ENCODE measurements at places on chromosomes 7 and 10.

GRCh38 chr10:34687434-34688210 is 127.5 kb downstream of the PARD3 start:
- no peak for DNase-seq

GRCh38 chr7:154832557-154833138 is 170.3 kb downstream of the PAXIP1 start:
- no peak for DNase-seq

DNA sequence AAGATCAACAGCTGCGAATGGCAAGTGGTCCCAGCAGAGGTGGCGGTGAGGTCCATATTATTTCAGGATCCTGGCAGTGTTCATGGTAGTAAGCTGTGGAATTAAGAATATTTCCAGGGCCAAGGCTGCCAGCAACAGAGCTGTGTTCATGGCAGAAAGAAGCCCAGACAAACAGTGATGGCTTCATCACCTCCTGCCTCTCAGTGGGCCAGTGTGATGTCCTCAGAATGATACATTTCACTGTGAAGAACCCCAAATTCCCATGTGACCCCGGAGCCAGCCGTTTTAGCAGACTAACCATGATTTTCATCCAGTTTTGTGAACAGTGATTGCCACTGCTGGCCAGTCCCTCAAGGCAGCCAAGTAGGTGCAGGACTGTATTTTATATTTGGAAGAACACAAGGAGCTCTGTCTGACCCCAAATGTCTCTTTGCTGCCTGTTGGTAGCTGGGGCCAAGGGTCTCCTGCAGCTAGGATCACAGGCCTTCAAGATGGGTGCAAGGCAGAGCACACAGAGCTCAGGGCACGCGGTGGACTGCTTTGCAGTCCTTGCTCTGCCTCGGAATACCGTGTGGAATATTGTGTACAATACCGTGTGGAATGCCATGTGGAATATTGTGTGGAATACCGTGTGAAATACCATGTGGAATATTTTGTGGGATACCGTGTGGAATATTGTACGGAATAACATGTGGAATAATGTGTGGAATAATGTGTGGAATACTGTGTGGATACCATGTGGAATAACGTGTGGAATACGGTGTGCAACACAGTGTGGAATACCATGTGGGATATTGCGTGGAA is 132.3 kb upstream of the CHST15 start:
- no peak for DNase-seq

- no peak for DNase-seq
These were observed 41.8 kb downstream of the PNLIPRP3 start for GRCh38 chr10:116469437-116469836.

- no peak for DNase-seq
These were observed 40.6 kb upstream of the AOAH start for GRCh38 chr7:36764929-36765328.

DNA sequence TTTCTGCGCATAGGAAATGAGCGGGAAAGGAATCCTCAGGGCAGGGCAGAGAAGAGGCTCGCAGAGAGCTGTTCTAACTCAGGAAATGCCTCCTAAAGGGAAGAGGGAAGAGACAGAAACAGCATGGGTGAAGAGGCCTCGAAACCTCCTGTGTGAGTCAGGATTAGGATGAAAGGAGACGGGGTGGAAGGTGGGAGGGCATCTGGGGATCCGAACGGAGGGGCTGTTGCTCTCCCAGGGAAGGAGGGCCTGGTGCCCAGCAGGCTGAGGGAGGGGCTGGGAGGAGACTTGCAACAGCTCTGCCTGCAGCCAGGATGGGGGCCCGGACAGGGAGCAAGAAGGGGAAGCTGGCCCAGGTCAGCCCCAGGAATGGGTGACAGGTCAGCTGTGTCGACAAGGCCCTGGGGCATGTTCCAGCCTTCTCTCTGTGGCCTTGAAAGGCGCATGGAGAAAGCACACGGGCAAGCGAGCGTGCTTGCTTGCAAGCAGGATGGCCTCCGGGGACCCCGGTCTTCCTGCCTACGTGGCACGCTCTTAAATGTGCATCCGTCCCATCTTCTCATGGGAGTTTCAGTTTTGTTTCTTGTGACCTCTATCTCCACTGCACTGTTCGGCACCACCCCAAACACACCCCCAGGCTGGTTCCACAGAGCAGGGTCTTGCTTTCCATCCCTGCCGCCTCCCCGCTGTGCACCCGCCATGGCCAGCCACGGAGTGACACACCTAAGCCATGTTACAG is 63.5 kb downstream of the HIPK2 start:
- DNase-seq, result no peak

- DNase-seq, result no peak
These were observed 38.9 kb downstream of the BMPR1A start for GRCh38 chr10:86795353-86795752.

DNA sequence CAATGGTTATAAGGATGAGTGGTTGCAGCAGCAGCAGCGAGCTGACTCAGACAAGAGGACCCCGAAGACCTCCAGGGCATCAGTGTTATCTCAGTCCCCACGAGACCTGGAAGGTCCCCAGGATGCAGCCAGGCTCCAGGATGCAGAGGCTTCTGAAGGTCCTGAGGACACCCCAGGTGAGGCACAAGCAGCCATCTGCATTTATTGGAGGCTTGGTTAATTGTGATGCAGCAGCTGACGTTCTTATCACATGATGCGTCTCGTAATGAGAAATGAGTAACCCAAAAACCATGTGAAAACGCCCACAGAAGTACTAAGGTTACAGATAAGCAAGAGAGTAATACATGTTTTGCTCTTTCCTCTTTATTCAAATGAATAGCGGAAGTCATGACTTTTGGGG is 17.4 kb downstream of the C7orf57 start:
- no peak for DNase-seq

DNA sequence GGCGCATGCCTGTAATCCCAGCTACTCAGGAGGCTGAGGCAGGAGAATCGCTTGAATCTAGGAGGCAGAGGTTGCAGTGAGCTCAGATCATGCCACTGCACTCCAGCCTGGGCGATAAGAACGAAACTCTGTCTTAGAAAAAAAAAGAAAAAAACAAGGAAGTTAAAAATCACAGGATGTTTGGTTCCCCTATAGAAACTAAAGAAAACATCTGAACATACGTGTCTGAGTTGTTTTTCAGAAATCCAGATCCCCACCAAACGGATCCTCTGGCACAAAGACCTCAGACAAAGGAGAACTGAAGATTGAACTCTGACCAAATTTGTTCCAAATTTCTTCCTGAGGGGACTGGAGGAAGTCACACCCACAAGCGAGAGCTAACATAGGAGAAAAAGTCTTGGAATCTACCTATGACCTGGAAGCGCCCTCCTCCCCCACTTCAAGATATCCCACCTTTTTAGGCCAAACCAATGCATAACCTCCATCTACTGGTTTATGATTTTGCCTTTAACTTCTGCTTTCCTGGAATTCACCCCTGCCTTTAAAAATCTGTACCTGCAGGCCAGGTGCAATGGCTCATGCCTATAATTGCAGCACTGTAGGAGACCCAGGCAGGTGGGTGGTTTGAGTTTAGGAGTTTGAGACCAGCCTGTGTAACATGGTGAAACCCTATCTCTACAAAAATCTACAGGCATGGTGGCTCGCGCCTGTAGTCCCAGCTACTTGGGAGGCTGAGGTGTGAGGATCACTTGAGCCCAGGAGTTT is 19.7 kb upstream of the SIRT1 start:
- no peak for DNase-seq
